Effector memory CD4-positive, alpha-beta T cell (primary cell): ENCODE measurements at places on chromosomes 7 and 10.
A peak's percentile ranks its signal among the peaks of the same experiment; 100 is the strongest.

DNA sequence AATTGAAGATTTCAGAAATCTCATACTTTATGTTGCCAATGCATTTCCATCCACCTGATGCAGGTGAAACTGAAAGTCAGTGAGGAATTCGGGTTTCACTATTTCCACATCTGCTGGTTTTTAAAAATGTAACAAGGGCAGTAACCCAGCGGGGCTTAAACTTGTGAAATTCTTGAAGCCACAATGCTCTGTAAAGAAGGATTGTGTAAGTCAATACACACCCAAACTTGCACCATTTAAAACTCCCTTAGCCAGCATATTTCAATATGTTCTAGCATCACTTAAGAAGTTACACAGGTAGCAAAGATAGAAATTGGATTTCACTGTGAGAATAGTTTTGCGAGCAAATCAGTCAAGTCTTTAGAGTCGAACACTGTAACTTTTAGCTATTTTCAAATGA, 386.1 kb downstream of the PLXDC2 start:
- no peak overlapping the region for H3K4me3 ChIP-seq
- no peaks in the 10 kb centered on the region for H3K4me1 ChIP-seq
- DNase-seq, result no peak
- no peaks in the 10 kb centered on the region for H3K36me3 ChIP-seq
- H3K27ac ChIP-seq, result no peak overlapping the region

GRCh38 chr7:102431617-102432298, 1.6 kb upstream of the ORAI2 start:
- H3K27me3 ChIP-seq, result no peaks in the 10 kb centered on the region
- H3K27ac ChIP-seq, result peak overlapping the region; percentile 95
- peaks cover 67% of the 10 kb centered on the region for H3K4me1 ChIP-seq
- H3K36me3 ChIP-seq, result no peaks in the 10 kb centered on the region
- peak overlapping the region; percentile 6 for H3K4me3 ChIP-seq
- DNase-seq, result peak; percentile 69

DNA sequence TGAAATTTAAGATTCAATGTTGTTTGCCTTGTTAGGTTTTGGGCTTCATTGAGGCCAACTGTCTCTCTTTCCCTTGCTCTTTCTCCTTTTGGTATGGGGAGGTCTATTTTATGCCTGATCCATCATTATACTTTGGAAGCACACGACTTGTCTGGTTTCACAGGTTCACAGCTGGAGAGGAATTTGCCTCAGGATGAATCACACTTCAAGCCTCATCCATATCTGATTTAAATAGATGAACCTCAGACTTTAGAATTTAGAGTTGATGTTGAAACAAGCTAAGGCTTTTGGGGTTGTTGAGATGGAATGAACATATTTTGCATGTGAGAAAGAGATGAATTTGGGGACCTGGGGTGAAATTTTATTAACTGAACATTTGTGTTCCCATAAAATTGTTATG, 150.5 kb upstream of the IGFBP3 start:
- DNase-seq, result no peak
- no peak overlapping the region for H3K27ac ChIP-seq
- H3K4me1 ChIP-seq, result no peaks in the 10 kb centered on the region
- no peaks in the 10 kb centered on the region for H3K36me3 ChIP-seq
- no peak overlapping the region for H3K4me3 ChIP-seq

- H3K4me3 ChIP-seq, result no peak overlapping the region
- H3K27me3 ChIP-seq, result no peaks in the 10 kb centered on the region
- no peaks in the 10 kb centered on the region for H3K36me3 ChIP-seq
- no peak for DNase-seq
- no peaks in the 10 kb centered on the region for H3K4me1 ChIP-seq
- H3K27ac ChIP-seq, result no peak overlapping the region
Measured at GRCh38 chr10:124367936-124368335, 50.8 kb downstream of the OAT start.

GRCh38 chr7:149719050-149719899, 54.1 kb downstream of the ZNF467 start:
- H3K27me3 ChIP-seq, result no peaks in the 10 kb centered on the region
- peaks cover 9% of the 10 kb centered on the region for H3K4me1 ChIP-seq
- DNase-seq, result no peak
- H3K27ac ChIP-seq, result no peak overlapping the region

GRCh38 chr10:49278497-49278981, 20.4 kb upstream of the C10orf71 start:
- no peak overlapping the region for H3K4me3 ChIP-seq
- no peak overlapping the region for H3K27ac ChIP-seq
- DNase-seq, result no peak
- no peaks in the 10 kb centered on the region for H3K27me3 ChIP-seq

GRCh38 chr7:69836702-69837101, 238.4 kb downstream of the AUTS2 start:
- no peaks in the 10 kb centered on the region for H3K36me3 ChIP-seq
- DNase-seq, result no peak
- H3K27me3 ChIP-seq, result no peaks in the 10 kb centered on the region
- H3K4me1 ChIP-seq, result no peaks in the 10 kb centered on the region

DNA sequence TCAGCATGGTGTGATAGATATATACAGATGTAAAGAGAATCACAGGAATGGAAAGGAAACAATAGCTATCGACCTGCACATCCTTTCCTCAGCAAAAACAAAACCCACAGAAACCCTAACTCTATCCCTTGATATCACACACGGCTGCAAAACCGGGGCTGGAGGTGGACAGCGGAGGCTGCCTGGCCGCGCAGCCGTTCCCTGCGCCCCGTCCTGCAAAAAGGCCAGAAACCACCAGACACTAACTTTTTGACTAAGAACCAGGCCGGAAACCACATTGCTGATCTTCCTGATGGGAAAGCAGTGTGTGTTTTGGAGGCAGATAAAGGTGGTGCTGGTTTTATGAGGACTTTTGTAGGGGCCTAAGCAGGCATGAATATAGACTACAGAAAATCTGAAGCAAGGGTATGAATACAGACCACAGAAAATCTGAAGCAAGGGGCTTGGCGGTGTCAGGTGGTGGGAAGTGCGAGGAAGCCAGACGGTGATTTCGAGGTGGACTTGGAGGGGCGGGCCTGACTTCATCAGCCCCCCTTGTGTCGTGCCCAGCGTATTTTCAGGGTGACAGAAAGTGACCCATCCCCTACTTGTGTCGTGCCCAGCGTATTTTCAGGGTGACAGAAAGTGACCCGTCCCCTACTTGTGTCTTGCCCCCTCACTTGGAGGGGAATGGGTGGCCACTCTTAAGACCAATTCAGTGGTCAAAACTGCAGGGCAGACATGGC, 123.3 kb downstream of the WDR37 start:
- H3K4me1 ChIP-seq, result no peaks in the 10 kb centered on the region
- no peak overlapping the region for H3K27ac ChIP-seq
- H3K4me3 ChIP-seq, result no peak overlapping the region

DNA sequence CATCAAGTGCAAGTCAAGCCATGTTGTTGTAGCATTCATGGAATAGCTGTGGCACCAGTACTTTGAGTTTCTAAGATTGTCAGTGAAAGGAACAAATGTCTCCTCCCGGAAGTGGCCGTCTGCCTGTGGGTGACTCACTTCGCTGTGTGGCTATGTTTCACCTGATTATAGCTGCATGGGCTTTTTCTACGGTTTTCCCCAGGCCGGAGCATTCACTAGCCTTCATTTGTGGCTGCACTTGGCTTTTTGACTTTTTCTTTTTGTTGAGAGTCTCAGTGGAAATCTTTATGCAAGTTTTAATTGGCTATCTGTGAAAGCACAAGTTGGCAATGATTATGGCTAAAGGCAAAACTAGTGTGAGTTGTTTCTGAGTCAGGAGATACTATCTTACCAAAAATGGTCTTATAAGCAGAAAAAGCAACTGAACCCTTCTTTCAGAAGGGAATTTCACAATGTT, 35.0 kb downstream of the SRI start:
- no peak overlapping the region for H3K4me3 ChIP-seq
- no peak overlapping the region for H3K27ac ChIP-seq
- H3K27me3 ChIP-seq, result no peaks in the 10 kb centered on the region
- H3K4me1 ChIP-seq, result no peaks in the 10 kb centered on the region
- DNase-seq, result peak; percentile 5
